Activated CD8-positive, alpha-beta memory T cell treated with anti-CD3 and anti-CD28 coated beads for 48 hours (primary cell): ENCODE measurements at places on chromosomes 12 and 14.

GRCh38 chr14:51182131-51182565 lies 57.9 kb upstream of the TMX1 start:
- DNase-seq, result no peak

DNA sequence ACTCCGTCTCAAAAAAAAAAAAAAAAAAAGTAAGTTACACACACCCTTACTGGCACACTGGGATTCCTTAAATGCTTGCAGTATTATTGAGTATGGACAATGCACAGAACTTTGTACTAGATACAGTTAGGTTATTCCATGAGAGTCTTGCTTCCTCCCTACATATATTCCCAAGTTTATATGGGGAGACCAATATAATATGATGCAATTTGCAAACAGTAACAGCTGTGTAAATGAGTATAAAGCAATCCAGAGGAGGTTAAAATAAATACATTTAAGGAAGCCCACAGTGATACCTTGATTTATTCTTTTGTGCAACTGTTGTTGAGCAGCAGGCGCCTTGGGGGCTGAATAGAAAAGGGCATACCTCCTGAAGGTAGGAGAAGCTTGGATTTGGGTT lies 26.6 kb downstream of the RASSF3 start:
- no peak for DNase-seq

- no peak for DNase-seq
Measured at GRCh38 chr14:76253111-76253510, 101.4 kb downstream of the GPATCH2L start.

- DNase-seq, result no peak
Measured at GRCh38 chr12:7884689-7885088, 12.0 kb upstream of the SLC2A14 start.

DNA sequence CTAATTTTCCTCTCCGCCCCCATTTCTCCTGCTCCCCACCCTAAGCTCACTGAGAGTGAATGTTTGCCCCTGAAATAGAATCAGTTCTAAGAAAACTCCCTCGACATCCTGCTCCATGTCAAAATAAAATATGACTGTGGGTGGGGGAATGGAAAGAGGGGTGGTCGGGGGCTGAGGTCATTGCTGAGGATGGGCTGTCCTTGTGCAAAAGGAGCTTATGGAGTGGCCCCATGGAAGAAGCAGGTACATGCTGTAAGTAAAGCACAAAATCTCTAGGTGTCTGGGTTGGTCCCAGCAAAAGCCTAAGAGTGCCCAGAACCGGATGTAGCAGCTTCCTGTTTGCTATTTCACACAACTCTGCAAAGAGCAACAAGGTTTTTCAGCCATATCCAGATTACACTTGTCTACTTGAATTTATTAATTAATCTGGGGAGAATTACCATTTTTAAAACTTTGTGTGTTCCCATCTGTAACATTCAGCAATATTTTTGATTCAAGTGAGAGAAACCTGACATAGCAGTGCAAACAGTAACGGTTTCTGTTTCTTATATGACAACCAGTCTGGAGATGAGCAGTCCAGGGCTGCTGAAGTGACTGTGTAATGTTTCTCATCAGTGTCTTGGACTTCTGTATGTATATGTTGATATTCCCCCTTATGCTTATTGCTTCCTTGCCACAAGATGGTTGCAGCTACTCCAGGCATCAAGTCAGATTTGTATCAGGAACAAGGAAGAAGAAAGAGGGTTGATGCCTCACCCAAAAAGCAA lies 40.4 kb upstream of the GZMB start:
- DNase-seq, result no peak

DNA sequence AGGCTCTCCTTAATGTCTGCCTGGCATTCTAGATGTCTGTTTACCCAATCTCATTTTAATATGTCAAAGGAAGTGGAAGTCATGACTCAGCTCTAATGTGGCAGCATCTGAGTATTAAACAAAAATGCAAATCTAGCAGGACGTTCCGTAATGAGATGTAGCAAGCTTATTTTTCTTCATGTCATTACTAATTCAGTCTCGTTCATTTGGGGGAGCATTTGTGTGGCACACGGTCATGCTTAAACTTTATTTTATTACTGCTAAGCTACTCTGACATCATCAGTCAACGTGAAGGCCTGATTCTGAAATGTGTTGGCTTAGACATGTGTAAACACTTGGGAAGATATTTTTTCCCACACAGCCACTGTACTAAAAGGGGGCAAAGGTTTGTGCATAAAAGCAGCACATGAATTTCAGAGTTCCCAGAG lies 326.7 kb upstream of the TMPO start:
- DNase-seq, result no peak

DNA sequence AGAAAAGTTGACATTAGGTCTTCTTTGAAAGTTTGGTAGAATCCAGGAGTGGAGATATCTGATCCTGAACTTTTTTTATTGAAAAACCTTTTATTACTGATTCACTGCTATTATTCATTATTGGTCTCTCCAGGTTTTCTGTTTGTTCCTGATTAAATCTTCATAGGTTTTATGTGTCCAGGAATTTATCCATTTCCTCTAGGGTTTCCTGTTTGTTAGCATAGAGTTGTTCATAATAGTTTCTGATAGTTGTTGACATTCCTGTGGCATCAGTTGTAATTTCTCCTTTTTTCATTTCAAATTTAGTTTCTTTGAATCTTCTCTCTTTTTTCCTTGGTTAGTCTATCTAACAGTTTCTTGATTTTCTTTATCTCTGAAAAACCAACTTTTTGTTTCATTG lies 370.3 kb downstream of the SLC6A15 start:
- DNase-seq, result no peak

DNA sequence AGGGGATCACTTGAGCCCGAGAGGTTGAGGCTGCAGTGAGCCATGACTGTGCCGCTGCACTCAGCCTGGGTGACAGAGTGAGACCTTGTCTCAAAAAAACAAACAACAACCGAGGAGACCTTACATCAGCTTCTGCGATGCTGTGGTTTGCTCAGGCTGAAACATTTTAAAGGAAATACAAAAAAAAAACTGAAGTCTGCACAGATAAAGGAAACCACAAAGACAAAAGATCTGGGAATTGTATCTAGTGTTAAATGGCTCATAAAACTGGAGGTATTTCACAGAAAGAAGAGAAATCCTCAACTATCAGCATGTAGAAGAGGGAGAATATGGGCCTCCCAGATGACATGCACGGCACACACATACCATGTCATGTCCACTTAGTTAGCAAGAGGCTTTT lies 60.3 kb upstream of the VPS33A start:
- no peak for DNase-seq
